ENCODE measurements at places on chromosomes 7 and 10.

- no peak for DNase-seq
These were observed 56.3 kb downstream of the NUDCD3 start for GRCh38 chr7:44434201-44434600.

- no peak for DNase-seq
These were observed 221.0 kb upstream of the KLF14 start for GRCh38 chr7:130954918-130955564.

- peak; percentile 45 for DNase-seq
These were observed 90.3 kb downstream of the NEURL1 start for GRCh38 chr10:103583871-103584215.

GRCh38 chr7:114343949-114344708, 70.5 kb upstream of the FOXP2 start:
- DNase-seq: no peak

DNA sequence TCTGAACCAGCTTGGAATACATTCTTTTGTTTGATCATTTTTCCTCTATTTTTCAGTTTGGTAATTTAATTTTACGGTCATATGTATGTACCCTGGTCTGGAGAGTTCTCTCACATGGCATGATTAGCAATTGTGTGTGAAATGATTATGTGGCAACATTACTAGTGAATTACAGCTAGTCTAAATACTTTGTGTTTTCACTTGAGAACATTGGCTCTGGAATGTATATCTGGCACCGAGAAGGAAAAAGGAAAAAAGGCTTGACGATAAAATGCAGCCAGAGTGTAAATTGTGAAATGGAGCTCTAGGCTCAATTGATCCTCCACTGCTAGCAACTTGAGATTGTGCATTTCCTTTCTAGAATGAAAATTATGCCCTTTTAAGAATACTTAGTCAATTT, 397.2 kb downstream of the EXOC4 start:
- DNase-seq: no peak

All from brain (organoid and tissue), 16 donors.